Aorta (tissue), 5 donors: ENCODE measurements at places on chromosomes 11 and 22. TPM values are rescaled to one million over a fixed set of nuclear protein-coding genes. Genes with fewer than 3 reads are reported as not detected.

DNA sequence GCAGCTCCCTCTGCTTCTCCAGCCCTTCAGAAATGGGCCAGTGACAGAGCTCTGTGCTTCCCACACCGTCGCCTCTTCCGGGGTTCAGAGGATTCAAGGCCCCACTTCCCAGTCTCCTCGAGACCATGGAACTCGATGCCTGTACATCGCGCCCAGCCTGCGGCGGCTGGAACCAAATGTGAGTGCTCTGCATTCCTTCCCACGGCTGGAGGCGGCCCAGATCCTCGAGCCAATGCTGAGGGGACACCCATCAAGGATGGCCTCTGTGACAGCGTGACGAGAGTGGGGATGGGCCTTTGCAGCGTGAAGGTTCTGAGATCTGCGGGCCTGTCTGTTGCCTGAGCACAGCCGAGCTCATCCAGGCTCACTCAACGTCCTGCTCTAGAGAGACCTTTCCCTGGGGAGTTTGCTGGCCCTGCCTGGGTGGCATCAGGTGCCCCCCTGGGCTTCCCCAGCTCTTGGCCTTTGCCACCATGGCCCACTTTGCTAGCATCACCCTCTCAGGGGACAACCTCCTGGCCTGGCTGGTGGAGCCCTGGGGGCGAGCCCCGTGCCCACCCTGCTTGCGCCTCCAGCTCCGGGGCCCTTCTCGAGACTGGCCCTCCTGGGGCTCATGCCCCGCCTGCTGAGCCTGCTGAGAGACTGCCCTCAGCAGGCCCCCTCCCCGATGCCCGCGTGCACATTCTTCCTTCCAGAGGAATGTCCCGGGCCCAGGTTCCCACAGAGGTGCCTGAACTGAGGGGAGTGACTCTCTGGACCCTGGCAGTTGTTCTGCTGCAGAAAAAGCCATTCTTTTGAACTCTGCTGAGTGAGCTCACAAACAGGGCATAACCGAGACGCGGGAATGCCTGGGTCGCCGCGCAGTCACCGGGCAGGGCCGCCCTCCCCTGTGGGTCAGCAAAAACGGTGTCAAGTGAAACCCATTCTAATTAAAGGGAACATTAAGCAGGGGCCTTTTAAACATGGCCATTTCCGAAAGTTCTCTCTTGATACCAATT, 7.3 kb upstream of the MYEOV start:
- no peak for DNase-seq
- H3K4me3 ChIP-seq: no peak overlapping the region
- H3K4me1 ChIP-seq: no peaks in the 10 kb centered on the region
- H3K27ac ChIP-seq: no peak overlapping the region
- H3K36me3 ChIP-seq: no peaks in the 10 kb centered on the region
- no peaks in the 10 kb centered on the region for H3K27me3 ChIP-seq

GRCh38 chr11:60905551-60906113, 753 bp downstream of the PRPF19 start:
- no peaks in the 10 kb centered on the region for H3K4me1 ChIP-seq
- peak overlapping the region; percentile 93 for H3K4me3 ChIP-seq
- H3K27ac ChIP-seq: peak overlapping the region; percentile 80
- DNase-seq: no peak
- no peaks in the 10 kb centered on the region for H3K27me3 ChIP-seq
- peaks cover 1% of the 10 kb centered on the region for H3K36me3 ChIP-seq

GRCh38 chr22:30860176-30861105, 108.1 kb downstream of the MORC2 start:
- no peaks in the 10 kb centered on the region for H3K4me1 ChIP-seq
- no peak overlapping the region for H3K27ac ChIP-seq
- H3K27me3 ChIP-seq: no peaks in the 10 kb centered on the region
- DNase-seq: peak; percentile 28
- no peak overlapping the region for H3K4me3 ChIP-seq
- no peaks in the 10 kb centered on the region for H3K36me3 ChIP-seq

DNA sequence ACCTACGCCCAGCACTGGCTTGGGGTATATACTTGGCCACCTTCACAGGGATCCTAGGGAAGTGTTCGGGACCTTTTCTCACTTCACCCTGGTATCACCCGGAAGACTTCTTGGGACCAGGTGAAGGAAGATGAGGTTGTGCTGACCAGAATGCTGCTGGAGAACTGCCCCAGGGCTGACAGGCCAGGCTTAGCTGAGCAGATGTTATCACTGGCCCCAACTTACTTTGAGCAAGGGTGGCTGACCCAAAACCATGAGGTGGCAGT, 4.5 kb downstream of the FTH1 start:
- no peaks in the 10 kb centered on the region for H3K27me3 ChIP-seq
- H3K4me1 ChIP-seq: no peaks in the 10 kb centered on the region
- no peak overlapping the region for H3K4me3 ChIP-seq
- peak; percentile 63 for DNase-seq

GRCh38 chr11:6598555-6598954, 4.9 kb downstream of the RRP8 start:
- H3K4me1 ChIP-seq: peaks cover 3% of the 10 kb centered on the region
- no peak overlapping the region for H3K27ac ChIP-seq
- no peak overlapping the region for H3K4me3 ChIP-seq
- no peaks in the 10 kb centered on the region for H3K27me3 ChIP-seq
- DNase-seq: no peak

KCNJ11 gene
- polyA plus RNA-seq: 3.8 TPM

LDHAL6A gene
- not detected for polyA plus RNA-seq

DTX4 gene
- 10.0 TPM for polyA plus RNA-seq

RHOD gene
- polyA plus RNA-seq: 28.4 TPM

MMP7 gene
- polyA plus RNA-seq: not detected

SMIM35 gene
- polyA plus RNA-seq: not detected
